ENCODE measurements at places on chromosomes 2 and 18.

- DNase-seq, result no peak
Observed at GRCh38 chr2:168679081-168679480, 123.4 kb upstream of the NOSTRIN start.

DNA sequence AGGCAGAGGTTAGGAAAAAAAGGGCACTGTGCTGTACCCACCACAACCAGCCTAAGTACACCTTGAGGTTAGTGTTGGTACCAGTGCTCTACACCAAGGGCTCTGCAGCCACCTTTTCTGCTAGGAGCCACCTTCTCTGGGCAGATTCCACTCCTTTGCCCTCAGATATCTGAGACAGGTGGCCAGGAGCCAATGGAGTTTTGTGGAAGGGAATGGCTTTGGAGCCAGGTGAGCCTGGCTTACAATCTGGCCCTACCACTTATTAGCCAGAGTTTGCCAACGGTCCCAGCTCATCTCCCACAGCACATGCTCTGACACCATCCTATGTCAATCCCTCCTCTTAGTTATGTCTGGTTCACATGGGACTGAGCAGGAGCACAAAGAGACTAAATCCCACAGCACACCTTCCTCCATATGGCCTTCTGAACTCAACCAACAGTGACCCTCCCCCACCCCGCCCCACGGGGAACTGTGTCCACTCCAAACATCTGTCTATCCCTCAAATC is 77.5 kb downstream of the CLHC1 start:
- DNase-seq, result no peak

GRCh38 chr2:17969661-17970060 is 91.2 kb downstream of the KCNS3 start:
- DNase-seq, result no peak

GRCh38 chr2:226491112-226491511 is 308.5 kb downstream of the IRS1 start:
- DNase-seq, result no peak

- no peak for DNase-seq
Observed at GRCh38 chr2:28271231-28271918, 121.3 kb upstream of the FOSL2 start.

- no peak for DNase-seq
Observed at GRCh38 chr2:174617718-174618117, 20.1 kb upstream of the WIPF1 start.

- no peak for DNase-seq
Observed at GRCh38 chr2:196168181-196168580, 3.2 kb downstream of the STK17B start.

- no peak for DNase-seq
Observed at GRCh38 chr18:38923126-38923525, 1357.5 kb upstream of the CELF4 start.

DNA sequence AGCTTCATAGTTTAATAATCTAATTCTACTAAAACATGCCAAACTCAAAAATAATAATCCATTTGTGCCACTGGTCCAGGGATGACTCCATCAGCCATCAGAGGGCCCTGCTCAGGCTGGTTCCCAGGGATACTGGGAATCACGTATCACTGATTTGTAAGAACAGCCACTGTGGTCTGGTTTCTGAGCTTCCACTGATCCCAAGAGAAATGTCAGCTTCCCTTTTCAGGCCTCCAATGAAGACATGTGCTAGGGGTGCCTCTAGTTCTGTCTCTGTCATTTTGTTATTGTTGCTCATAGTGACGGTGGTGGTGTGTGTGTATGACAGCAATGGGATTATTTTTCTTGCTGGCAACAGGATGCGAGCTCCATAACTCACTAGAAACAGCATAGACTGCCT is 83.2 kb downstream of the CELF4 start:
- no peak for DNase-seq

Measured in pons (tissue), 1 donor.